Renal cortical epithelial cell (primary cell): ENCODE measurements at places on chromosomes 4 and X. TPM values are rescaled to one million over a fixed set of nuclear protein-coding genes. Genes with fewer than 3 reads are reported as not detected.
A peak's percentile ranks its signal among the peaks of the same experiment; 100 is the strongest.

- no peak for DNase-seq
Observed at GRCh38 chr4:112130906-112131305, 14.3 kb upstream of the FAM241A start.

GRCh38 chr4:36168127-36168878 is 76.0 kb downstream of the ARAP2 start:
- peak; percentile 3 for DNase-seq

- DNase-seq: no peak
Observed at GRCh38 chrX:39324233-39324930, 523.1 kb downstream of the MID1IP1 start.

DNA sequence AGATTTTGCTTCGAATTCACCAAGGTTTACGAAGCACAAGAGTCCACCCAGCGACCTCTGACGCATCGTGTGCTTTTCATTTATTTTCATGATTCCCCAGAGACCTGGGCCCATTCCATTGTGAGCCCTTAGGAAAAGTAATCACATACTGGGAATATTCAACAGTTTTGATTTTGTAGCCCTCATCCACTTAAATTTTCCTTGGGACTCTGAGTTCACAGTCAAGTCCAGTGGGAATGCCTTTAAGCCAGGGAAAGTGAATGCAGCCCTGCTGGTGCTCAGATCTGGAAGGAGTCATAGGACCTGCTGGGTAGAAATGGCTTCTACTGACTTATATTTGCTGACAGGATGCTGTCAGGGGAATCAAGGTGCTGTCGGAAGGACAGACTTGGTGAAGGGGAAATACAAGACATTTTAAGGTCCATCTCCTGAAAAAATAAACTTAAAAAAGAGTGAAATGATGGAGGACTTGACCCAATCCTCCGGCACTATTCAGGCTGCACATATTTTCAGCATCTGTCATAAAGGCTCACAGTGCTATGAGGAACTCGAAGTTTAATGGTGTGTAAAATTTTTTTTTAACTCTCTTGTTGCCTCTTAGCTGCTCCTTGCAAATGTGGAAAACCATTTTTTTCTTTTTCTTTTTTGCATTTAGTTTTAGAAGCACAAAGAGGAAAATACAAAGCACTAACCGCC is 204.9 kb downstream of the MID1 start:
- peak; percentile 73 for DNase-seq

DNA sequence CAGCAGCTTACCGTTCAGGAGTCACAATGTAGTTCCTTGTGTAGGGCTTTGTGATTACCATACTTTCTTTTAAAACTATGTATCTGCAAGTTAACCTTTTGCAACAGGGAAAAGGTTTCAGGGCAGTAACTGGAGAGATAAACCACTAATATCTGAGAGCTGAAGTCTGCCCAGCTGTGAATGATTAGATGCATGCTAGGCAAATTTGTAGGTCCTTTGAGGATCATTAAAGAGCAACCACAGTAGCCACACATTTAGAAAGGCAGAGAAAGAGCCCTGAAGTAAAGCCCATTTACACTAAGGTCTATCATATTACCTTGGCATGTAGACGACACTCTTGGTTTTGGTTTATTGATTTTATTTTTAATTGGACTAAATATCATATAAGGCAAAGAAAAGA is 60.0 kb downstream of the ATP8A1 start:
- DNase-seq: no peak

DNA sequence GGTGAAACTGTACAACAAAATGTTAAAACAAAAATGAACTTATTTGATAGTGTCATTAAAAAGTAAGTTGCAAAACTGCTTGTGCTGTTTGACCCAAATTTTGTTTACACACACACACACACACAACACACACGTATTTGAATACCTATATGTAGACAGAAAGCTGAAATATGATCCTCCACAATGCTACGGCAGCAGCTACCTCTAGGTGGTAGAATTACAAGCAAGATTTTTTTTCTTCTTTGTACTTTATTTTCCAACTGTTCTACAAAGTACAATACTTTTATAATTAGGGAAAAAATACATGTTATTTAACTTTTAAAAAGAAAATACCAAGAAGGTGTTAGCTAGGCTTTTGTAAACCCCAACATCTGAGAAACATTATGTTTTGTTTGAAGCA is 1.2 kb downstream of the CYTL1 start:
- DNase-seq: no peak

GRCh38 chr4:173524218-173525117 is 5.6 kb downstream of the HAND2 start:
- no peak for DNase-seq

- DNase-seq: no peak
Observed at GRCh38 chrX:150446995-150447394, 83.9 kb downstream of the MAMLD1 start.

- DNase-seq: peak; percentile 77
Observed at GRCh38 chr4:140137671-140138070, 16.3 kb downstream of the MAML3 start.

DNA sequence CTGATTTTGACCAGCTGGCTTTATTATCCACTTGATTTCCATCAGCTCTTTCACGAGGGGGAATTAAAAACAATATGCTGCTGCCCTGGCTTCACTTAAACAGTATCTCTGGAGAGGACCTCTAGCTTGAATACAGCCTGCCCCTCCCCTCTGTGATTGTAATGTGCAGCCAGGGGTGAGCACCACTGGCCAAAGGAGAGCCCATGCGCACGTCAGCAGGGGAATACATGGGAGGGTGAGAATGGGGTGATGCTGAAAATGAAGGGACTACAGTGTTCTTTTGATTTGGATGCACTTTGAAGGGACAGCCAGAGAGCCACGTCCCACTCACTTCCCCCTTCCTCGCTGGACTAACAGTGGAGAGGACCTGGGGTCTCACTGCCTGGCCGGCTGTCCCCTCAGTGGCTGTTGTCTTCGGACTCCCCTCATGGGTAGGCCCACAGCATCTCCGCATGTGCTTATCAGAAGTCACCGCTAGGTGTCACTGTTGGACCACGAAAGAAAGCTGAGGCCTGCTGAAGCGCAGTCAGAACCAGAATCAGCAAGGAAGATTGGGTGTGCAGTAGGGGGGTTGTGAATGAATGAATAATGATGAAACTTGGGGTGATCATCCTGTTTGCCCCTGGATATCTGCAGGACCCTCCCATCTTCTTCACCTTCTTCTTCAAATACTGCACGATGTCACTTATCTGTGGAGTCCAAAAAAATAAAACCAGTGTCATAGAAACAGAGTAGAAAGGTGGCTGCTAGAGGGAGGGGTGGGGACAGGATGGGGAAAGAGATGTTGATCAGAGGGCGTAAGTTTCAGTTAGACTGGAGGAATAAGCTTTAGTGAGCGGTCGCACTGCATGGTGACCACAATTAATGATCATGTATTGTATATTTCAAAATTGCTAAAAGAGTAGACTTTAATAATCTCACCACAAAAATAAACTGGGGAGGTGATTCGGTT is 32.8 kb downstream of the CLCN4 start:
- DNase-seq: peak; percentile 21

DNA sequence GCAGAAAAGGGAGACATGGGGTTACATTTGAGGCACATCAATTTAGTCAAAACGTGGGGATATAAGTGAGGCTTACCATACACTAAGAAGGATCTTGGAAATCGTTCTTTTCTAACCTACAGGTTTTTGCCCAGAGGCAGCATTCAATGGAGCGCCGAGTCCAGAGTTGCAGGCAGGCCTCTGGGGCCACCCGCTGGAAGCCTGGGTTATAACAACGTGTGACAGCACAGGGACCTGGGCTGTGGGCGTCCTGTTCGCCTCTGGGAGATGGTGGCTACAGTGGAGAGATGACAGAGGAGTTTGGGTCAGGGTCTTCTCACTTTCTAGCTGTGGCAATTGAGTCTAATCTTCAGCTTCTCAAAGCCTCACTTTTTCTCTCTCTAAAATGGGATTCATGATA is 53.9 kb downstream of the ENPP6 start:
- DNase-seq: peak; percentile 33

- no peak for DNase-seq
Observed at GRCh38 chr4:155405059-155405458, 28.3 kb upstream of the MAP9 start.

DNA sequence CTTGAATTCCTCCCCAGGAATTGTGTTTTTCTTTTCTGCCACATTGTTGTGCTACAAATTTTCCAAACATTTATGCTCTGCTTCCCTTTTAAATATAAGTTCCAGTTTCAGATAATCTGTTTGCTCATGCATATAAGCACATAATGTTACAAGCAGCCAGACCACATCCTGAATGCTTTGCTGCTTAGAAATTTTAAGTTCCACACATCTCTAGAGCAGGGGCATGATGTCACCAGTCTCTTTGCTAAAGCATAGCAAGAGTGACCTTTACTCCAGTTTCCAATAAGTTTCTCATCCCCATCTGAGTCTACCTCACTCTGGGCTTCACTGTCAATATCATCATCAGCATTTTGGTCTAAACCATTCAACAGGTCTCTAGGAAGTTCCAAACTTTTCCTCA is 932.5 kb downstream of the SH3BGRL start:
- DNase-seq: peak; percentile 7

DNA sequence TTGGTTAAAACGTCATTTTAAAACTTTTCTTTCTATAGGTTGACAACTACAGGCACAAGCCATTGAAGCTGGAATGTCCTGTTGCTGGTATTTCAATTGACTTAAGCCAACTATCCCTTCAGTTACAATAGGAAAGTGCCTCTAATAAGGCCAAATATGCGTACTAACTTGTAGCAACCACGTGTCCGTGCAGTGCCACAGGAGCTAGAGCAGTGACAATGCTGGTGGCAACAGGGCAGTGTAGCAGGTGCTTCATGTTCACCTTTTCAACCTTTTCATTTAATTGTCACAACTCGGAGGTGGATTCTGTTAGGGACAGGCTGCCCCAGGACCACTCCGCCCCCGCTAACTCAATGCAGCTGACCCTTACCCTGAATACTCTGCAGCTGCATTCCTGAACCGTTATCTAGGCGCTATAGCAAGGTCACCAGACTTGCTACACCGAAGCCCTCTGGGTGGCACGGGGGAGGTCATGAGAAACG is 37.7 kb downstream of the ERVMER34-1 start:
- no peak for DNase-seq

DNA sequence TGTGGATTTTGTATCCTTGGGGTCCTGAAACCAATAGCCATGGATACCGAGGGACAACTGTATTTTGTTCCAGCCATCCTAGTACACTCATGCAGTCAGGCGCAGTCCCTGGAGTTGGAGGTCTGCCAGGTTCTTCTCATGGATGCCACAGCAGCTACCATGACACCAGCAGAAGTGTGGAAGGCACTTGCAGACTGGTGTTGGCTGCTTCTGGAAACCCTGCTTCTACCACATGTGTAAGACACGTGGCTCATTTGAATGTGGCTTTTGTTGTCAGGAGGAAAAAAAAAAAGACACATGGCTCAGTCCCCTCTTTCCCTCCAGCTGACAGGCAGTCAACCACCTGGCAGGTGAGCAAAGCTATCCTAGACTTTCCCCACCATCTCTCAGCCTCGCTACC is 19.4 kb downstream of the DRD5 start:
- DNase-seq: no peak

DNA sequence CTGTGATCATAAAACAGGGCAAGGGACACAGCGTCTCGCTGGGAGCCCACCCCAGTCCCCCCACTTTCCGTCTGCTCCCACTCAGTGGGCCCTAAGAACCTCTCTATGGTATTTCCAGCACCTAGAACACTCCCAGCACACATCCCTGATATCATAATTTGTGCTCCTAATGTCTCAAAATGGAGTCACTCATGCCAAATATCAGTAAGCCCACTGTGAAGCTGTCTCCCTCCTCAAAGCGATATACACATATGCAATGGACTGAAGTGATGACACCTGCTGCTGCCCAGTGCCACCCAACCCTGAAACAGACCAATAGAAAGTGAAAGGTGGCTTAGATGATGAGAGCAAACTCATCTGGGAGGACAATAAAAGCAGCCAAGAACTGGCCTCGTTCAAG is 17.9 kb downstream of the ENPP6 start:
- DNase-seq: no peak

GRCh38 chrX:21745756-21746155 is 12.2 kb downstream of the SMPX start:
- no peak for DNase-seq

- DNase-seq: no peak
Observed at GRCh38 chr4:168154546-168155277, 62.4 kb downstream of the ANXA10 start.

- DNase-seq: no peak
Observed at GRCh38 chr4:106364282-106364681, 4.3 kb downstream of the GIMD1 start.

- DNase-seq: no peak
Observed at GRCh38 chrX:46912603-46913491, 626 bp downstream of the JADE3 start.

DNA sequence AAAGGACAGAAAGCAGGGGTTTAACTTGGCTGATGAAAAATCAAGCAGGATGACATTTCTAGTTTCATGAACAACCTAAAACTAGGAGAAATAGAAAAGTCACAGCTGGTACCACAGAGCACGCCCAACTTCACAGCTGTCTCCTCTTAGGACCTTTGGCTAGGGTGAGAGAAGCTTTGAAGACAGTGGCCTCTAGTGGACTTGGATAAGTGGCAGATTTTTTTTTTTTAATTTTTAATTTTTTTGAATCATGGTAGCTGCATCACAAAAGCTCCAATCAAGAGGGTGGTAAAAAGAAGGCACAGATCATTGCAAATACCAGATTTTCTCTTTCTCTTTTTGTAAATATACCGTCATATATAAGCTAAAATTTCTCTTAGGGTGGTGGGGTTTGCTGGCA is 20.2 kb upstream of the MAP3K15 start:
- peak; percentile 30 for DNase-seq

ADGRA3 gene
- 19.6 and 71.9 TPM in 2 replicates for total RNA-seq

ADH4 gene
- total RNA-seq: 0.10 TPM in 1 of 2 replicates, not detected in the other

CAPN6 gene
- total RNA-seq: 0.87 and 4.9 TPM in 2 replicates

MAN2B2 gene
- total RNA-seq: 12.9 and 31.8 TPM in 2 replicates

ZCCHC4 gene
- 10.6 and 13.6 TPM in 2 replicates for total RNA-seq

PLK4 gene
- 2.7 and 11.3 TPM in 2 replicates for total RNA-seq

SCRG1 gene
- total RNA-seq: not detected in 2 replicates

USP26 gene
- total RNA-seq: not detected in 2 replicates

S100G gene
- not detected in 2 replicates for total RNA-seq

GIMD1 gene
- not detected in 2 replicates for total RNA-seq

LRIT3 gene
- 0.15 TPM in 1 of 2 replicates, not detected in the other for total RNA-seq

KLHL13 gene
- total RNA-seq: 99.4 and 130 TPM in 2 replicates

DCLK2 gene
- total RNA-seq: 2.7 and 6.4 TPM in 2 replicates

FOXR2 gene
- total RNA-seq: not detected in 2 replicates

P2RY10 gene
- not detected in 2 replicates for total RNA-seq

OPN1LW gene
- total RNA-seq: not detected in 2 replicates

ATP11C gene
- total RNA-seq: 29.0 and 31.4 TPM in 2 replicates

MAGED4 gene
- 31.8 and 42.3 TPM in 2 replicates for total RNA-seq

MBNL3 gene
- total RNA-seq: 3.8 and 9.4 TPM in 2 replicates
